A549 treated with Hydrocortisone at 1 μM for 4 hours (cell line): ENCODE measurements at places on chromosomes 1 and 21. TPM values are rescaled to one million over a fixed set of nuclear protein-coding genes. Genes with fewer than 3 reads are reported as not detected.

RNU1-3 gene
- 6.1 to 30.4 TPM (median 9.0 TPM) in 3 of 5 replicates, not detected in the others for total RNA-seq

LHX8 gene
- 0.69 to 1.3 TPM (median 1.3 TPM) in 5 replicates for total RNA-seq

UMODL1 gene
- total RNA-seq = not detected in 5 replicates

CCDC17 gene
- total RNA-seq = 0.18 to 0.36 TPM (median 0.26 TPM) in 5 replicates

LAD1 gene
- 0.47 to 1.4 TPM (median 0.62 TPM) in 5 replicates for total RNA-seq

GNPAT gene
- total RNA-seq = 35.6 to 41.2 TPM (median 37.0 TPM) in 5 replicates

FMO5 gene
- 0.35 to 0.64 TPM (median 0.39 TPM) in 5 replicates for total RNA-seq

DENND2D gene
- total RNA-seq = 1.0 to 1.8 TPM (median 1.2 TPM) in 5 replicates

KIF17 gene
- 1.3 to 2.8 TPM (median 2.3 TPM) in 5 replicates for total RNA-seq
